ENCODE measurements at places on chromosomes 4 and X.

GRCh38 chr4:63618883-63619718 is 790.1 kb downstream of the TECRL start:
- DNase-seq = no peak

DNA sequence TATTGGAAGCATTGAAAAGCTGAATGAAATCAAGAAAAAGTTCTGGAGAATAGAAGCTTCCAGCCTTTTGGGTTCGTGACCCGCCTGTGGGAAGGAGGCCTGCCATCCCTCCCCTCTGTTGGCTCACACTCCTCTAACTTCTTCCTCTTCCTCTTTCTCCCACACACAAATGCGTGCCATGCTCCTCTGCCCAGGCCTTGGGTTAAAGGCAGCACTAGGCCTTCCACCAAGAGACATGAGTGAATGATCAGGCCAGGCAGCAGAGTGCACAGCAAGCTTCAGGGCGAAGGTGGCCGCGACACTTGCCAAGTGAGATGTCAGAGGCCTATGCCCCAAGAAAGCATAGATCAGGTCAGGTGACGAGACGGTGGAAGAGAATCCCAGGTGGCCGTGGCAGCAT is 38.4 kb downstream of the FAM193A start:
- no peak for DNase-seq

DNA sequence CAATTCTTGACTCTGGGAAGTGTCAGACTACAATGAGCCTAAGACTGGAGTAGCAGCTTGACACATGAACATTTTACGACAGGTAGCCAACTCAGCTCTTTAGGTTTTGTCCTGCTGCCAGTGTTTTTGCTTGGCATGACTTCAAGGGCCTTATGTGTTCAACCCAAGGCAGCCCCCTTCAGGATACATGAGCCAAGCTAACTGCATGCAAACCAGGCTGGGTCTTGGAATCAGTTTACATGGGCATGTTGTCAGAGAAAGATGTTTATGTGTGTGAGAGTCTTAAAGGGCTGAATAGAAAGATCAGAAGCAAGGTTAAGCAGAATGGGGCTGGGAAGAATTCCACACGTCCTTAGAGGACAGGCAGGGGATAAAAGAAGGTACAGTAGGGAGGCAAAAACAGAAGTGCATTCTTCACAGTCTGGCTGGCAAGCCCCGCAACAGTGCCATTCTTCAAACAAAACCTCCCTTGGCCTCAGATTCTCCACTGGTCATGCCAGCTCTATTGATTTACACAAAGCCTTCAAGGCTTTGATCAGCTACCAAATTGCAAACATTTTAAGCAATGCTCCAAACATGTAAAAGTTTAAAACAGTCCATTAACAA is 97.3 kb downstream of the NKX6-1 start:
- DNase-seq = no peak

GRCh38 chrX:14354521-14354920 is 174.8 kb upstream of the GLRA2 start:
- DNase-seq = no peak

- DNase-seq = no peak
Observed at GRCh38 chr4:68708566-68708965, 38.1 kb upstream of the UGT2B15 start.

DNA sequence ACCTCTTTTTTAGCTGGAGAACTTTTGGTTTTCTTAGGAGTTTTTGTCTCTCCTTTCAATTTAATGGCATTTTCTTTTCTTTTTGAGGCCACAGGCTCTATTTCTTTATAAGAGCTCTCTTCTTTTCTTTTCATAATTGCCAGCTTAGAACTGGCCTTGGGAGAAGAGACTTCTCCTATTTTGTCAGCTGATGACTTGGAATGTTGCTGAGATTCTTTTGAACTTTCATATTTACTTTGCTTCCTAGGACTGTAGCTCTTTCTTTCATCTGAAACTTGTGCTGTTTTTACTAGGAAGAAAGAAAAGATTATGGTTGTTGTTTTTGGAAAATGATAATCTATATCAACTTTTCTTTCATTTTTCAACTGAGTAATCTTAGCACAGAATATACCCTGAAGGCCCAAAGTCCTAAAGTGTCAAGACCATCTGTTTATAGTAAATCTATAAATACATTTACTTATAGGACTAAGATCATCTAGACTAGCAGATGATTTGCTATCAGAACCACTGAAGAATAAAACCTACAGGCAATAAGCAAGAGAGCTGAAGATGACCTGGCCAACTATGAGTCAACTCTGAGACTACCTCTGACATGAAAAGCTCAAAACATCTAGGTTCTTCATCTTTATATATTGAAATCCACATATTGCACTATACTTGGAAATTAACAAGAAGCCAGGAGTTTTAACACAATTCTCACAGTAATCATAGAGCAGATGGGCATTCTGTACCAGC is 45.6 kb downstream of the RFC1 start:
- no peak for DNase-seq

DNA sequence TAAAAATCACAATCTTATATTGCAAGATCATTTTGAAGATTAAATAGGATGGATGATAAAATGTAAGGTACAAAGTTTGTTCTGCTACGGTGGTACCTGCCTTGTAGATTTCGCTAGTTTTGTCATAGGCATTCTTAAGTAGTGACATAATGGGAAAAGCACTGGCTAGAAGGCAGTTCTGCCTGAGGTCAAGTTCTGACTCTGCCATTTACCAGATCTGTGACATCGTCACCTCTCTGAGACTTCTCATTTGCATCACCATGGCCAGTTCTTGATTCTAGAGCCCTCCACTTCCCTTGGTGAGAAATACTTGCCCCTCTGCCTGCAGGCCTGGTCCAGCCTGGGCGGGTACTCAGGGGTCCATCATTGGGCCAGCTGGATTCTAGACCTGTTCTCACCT is 85.2 kb downstream of the HS3ST1 start:
- no peak for DNase-seq

DNA sequence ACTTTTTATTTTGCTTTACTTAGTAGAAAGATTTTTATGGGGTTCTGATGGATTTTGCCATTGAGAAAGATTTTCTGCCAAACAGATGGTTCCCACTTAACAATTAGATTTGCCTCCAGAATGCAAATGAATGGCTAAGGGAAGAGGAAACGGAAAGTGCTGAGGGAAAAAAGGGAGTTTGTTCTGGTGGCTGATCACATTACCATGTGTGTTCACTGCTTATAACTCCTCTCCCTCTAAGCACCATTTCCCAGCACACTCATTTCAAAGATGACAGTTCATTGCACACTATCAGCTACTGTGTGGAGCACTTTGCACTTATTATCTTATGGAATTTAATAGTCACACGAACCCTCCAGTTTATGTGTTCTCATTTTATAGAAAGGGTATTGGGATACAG is 68.0 kb upstream of the GRID2 start:
- DNase-seq = no peak

DNA sequence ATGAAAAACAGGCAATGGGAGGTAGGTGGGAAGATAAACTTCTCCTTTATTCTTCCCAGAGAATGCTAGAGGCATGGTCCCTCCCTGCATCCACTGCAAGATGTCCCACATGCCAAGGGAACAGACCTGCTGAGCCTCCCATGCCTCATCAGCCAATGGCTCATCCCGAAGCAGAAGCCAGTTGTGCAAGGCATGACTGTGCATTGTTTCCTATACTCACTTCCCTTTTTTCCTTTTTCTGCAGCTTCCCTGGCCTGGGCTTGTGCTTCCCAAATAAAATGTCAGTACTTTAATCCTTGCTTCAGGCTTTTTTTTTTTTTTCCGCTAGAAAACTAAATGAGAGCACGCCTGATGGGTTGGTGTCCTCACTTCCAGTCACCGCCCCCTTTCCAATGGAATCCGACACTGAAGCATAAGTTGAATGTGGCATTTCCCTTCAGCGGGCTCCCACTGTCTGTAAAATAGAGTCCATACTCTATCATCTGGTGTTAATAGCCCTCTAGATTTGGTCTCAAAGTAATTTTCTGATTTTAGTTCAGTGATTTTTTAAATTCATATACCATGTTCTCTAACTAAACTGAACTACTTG is 239.0 kb upstream of the JADE1 start:
- DNase-seq = no peak

Data from stimulated activated CD4-positive, alpha-beta T cell treated with anti-CD3 and anti-CD28 coated beads, Interleukin-2, amount 100 ng/mL, for 48 hours (primary cell).